ENCODE measurements at places on chromosomes 5 and 9.

GRCh38 chr9:33351547-33351946 lies 50.8 kb downstream of the AQP7 start:
- no peak for DNase-seq

- DNase-seq: peak; percentile 73
Measured at GRCh38 chr9:34463098-34463900, 4.7 kb downstream of the DNAI1 start.

DNA sequence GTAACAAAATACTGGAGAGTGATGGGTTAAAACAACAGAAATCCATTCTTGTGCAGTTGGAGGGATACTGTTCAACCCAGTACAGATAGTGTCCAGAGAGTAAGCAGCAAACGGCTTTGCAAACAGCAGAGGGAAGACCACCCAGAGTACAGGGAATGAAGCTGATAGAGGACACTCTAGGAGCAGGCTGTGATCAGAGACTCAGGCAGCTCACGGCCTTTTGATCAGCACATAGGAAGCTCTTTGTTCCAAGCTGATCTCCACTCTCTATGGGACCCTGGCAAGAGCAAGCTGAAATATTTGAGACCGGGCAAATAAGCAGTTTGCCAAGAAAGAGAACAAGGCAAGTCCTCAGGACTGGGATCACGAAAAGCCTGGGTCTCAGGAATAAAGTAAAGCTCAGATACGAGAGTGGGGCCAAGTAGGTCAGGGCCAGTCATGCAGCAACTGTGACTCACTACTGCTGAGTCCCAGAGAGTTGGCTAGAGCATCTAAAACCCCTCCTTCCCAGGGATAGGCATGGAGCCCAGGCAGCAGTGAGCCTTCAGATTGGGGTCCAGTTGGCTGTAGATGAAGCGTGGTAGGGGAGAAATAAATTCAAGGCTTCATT lies 52.4 kb downstream of the MELK start:
- DNase-seq: no peak

DNA sequence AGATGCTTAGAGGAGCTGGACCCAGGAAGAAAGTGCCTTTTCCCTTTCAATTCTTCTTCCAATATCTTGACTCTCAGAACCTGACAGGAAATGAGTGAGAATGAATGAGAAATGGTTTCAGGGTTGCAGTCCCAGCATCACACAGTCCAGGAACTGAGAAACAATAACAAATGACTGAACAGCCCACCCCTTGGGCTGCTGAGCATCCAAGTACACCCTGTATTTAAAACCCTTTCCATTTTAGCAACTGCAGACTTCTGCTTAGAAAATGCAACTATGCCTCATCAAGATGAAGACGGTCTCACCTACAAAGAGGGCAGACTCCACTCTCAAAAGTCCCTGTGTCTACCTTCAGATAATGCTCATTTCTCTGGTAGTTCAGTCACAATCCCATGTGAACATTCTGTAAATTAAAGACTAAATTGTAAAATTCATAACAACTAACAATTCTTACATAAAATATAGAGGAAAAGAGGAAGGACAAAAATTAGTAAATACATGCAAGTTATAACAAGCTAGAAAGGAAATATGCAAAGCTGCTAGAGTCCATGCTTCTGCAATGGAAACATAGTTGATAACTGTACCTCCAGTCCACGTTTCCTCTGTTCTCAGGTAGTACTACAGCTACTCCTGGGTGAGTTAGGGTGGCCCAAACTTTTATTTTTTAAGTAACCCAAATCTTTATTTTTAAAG lies 316.5 kb downstream of the ICE1 start:
- DNase-seq: no peak

- no peak for DNase-seq
Measured at GRCh38 chr9:89969156-89969675, 364.4 kb downstream of the GADD45G start.

GRCh38 chr5:9951865-9952516 lies 297.7 kb downstream of the ATPSCKMT start:
- DNase-seq: no peak

DNA sequence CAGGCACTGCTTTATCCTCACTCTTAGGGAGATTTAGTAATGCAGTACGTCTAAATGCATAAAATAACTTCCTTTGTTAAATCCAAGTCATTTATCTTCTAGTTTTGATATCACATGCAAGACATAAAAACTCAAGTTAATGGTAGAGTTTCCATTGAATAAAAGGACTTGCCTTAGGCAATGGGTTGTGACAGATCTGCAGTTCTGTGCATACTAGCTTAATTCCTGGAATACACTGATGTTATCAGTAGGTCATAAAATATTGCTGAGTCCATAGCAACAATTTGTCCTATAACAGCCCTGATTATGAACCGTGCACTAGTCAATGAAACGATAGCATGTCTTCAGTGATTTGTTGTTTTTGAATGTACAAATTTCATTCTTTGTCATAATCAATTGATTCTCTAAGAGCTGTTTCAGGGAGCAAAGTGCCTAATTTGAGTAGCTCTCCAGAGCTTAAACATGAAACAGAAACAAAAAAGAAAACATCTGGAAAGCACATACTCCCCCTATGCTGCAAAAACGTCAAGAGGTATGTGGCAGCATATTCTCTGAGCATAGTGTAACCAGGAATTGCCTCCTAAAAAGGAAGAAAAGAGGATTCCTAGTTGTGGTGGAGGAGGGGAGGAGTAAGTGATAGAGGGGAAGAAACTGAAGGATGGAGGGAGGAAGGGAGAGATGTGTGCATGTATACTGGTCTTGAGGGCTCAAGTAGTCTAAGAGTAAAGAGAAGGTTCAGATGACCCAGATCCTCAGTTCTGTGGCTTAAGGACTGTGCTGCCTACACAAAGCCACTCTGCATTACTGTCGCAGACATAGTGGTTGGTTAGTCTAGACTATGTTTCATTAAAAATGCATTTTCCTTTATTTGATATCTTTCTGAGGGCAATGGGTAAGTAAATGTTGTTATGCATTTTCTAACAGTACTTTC lies 589.2 kb downstream of the PRR16 start:
- DNase-seq: no peak

DNA sequence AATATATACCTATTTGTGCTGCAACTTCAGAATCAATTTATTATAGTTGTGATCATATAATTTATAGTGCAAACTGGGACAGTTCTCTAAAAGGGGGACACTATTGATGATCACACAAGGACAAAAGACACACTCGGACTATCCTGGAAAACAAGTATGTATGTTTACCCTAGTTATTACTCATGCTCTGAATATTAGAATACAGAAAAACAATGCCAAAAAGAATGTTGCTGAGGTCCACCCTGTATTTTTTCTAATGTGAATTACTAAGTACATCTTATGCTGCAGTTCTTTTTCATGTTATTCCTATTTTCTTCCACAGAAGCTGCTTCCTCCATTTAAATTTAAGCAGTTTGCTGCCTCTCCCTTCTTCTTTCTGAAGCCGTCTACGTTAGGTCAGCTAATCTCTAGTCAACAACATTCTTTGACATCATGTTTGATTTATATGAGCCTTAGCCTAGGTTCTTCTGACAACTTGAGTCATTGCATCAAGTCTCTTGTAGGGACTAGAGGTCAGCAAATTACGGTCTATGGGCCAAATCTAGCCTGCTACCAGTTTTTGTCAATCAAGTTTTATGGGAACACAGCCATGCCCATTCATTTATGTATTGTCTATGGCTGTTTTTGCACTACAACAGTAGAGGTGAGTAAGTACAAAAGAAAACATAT lies 40.1 kb upstream of the PPP3R2 start:
- no peak for DNase-seq

- no peak for DNase-seq
Measured at GRCh38 chr9:112327718-112328450, 5.5 kb downstream of the PTBP3 start.

GRCh38 chr5:132209131-132209530 lies 18.5 kb downstream of the P4HA2 start:
- DNase-seq: peak; percentile 38

DNA sequence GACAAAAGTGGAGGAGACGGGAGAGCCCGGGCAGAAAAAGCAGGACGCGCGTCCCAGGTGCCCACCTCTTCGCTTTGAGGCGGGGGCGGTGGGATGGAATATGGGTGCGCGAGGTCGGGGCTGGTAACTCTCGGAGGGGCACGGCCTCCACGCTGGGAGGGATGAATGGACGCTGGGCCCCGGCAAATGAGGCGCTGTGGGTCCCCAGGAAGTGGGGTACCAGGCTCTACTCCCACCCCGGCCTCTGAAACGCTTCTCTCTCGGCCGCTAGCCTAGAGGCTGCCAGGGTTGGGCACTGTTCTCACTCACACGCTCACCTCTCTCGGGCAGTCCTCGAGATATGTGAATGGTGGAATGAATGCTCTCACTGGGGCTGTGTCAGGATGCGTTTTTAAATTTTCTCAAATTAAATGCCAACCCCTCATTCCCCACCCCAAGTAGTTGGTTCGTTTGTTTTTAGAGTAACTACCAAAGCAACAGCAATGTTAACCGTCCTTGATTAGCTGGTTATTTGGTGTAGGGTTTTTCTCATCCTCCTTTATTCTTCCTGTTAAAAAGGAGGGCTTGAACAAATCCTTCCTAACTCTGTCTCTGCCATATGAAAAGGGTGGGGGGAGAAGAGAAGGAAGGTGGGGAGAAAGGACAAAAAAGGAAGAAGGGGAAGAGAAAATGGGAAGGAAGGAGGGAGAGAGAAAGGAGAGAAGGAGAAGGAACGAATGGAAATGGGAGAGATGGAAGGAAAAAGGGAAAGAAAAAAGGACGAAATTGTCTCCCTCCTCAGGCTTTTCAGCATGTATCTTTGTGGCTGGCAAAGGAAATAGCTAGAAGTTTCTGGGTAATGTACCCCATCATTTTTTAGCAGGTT lies 1.3 kb upstream of the EBF1 start:
- no peak for DNase-seq

GRCh38 chr9:71741926-71742648 lies 26.2 kb downstream of the CEMIP2 start:
- no peak for DNase-seq

DNA sequence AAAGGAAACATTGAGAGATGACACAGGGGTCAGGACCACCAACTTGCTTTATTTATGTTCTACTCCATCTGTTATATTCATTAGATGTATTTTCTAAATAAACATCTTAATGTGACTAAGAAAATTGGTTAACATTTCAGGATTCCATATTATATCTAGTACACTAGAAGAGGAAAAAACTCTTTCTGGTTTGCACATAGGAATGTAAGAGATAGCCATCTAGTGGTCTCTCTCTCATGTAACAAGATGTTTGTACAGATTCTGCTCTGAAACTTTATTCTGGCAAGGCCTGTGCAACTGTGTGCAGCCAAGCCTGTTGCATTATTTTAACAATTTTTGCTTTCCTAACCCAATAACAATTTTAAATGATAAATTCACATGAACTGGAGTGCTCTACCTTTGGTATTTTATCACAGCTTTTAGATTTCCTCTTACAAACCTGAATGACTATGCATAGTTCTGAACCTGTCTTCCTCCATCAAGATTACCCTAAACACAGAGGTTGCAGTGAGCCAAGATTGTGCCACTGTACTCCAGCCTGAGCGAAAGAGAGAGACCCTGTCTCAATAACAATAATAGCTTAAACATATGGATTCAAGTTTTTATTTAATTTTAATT lies 148.2 kb downstream of the GIN1 start:
- DNase-seq: no peak

GRCh38 chr5:156595132-156595787 lies 254.8 kb upstream of the PPP1R2B start:
- DNase-seq: no peak

DNA sequence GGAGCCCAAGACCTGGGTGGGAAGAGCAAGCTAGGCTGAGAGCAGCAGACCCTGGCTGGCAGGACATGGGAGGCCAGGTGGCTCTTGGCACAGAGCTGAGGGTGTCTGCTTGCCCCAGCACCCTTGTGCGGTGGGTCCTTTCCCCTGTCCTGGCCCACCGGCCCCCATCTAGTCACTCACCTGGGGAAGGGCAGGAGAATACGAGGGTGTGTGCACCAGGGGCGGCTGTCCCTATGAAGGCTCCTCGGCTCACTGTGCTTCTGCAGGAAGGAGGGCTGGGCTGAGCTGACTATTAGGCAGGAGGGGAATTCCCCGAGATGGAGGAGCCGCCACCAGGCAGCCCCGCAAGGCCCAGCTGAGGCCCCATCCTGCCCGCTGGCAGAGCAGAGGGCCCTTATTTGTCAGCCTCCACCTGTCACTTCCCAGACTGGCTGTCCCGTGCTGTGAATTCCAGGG lies 6.1 kb upstream of the TNIP1 start:
- DNase-seq: peak; percentile 91

DNA sequence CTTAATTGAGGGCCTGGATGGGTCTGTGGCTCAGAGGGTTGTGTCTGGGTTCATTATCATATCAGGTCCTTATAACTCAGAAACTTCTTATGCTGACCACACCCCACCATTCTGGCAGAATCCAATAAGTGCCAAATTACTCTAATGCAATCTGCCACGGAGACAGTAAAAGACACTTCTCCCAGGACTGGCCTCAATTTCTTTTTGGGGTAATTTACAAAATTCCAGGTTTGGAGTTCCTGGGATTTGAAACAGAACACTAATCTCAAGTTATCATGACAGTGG lies 187.8 kb downstream of the GNAQ start:
- no peak for DNase-seq

DNA sequence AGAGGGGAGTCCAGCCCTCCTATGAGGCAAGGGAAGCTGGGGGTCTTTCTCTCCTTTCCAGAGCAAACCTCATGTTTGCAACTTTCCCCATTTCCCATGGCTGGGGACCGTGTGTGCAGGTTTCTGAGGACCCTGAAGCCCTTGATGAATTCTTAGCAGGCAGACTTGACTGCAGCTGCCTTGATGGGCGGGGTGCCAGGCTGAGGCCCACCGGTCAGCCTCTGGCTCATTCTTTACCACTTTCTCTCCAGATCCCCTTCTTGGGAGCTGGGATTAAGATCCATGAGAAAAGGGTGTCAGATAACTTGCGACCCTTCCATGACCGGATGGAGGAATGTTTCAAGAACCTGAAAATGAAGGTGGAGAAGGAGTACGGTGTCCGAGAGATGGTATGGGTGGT lies 30.0 kb upstream of the FOXI1 start:
- DNase-seq: no peak

- DNase-seq: no peak
Measured at GRCh38 chr9:130364619-130365322, 80.0 kb upstream of the ASS1 start.

GRCh38 chr5:58469896-58470295 lies 10.0 kb upstream of the PLK2 start:
- no peak for DNase-seq

DNA sequence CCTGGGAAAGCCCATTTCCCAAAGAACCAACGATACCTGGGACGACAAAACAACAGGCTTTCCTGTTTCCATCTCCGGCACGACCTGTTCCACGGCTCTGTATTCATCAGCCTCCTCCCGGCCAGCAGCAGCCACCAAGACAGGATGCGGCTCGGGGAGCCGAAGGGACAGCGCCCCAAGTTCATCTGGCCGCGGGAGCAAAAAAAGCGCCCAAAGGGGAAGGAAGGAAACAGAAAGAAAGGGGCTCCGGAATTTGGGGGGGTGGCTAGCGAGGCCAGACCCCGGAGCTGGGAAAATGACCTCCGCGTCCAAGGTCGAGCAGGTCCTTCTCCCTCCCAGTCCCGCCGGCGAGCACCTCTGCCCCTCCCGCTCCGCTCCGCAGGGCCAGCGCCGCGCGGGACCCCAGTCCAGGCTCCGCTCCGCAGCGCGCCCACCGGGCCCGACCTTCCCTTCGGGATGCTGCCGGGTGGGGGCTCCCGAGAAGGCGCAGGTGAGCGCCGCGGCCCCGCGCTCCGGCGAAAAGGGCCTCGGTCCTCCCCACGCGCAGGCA lies 608 bp downstream of the ELOVL7 start:
- DNase-seq: no peak

GRCh38 chr5:141343242-141343952 lies at the start of gene PCDHGA3:
Gene PCDHGA3 (plus strand): TSS chr5:141343829. CDS start chr5:141344034, 205 bp downstream.
- no peak for DNase-seq

All from activated effector memory CD4-positive, alpha-beta T cell treated with anti-CD3 and anti-CD28 coated beads, Interleukin-2, amount 50 U/mL, for 16 hours (primary cell).